ENCODE measurements at places on chromosomes 1 and 21.

DNA sequence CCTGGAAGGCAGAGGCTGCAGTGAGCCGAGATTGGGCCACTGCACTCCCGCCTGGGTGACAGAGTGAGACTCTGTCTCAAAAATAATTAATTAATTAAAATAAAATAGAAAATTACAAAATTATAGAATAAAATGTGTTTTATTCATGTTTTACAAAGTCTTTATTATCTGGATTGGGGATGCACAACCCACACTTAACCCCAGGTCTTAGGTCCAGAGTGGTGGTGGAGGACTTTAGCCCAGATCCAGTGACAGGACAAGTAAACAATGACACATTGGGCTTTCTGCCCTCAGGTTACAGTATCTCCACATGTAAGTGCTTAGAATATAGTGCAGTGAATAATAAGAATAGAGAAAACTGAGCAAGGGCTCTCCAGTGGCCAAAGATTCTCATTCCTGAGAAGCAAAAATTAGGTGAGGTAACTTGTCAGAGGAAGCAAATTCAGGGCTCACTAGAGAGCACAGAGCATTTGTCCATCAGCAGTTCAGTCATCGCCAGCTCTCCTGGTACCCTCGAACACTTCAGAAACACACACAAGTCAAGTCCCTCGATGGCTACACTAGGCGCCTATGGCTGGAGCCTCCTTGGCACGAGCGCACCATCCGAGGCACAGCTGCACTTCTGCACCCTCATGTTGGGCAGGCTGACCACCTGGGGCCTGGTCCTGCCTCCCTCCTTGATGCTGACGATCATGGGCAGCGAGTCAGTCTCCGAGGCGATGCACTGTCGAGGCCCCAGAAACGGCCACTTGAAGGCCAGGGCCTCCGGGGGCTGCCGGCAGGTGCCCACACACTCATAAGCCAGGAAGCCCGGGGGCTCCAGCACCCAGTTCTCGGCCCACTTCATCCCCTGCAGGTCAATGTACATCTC, 2.6 kb downstream of the LEFTY1 start:
- no peak for DNase-seq

DNA sequence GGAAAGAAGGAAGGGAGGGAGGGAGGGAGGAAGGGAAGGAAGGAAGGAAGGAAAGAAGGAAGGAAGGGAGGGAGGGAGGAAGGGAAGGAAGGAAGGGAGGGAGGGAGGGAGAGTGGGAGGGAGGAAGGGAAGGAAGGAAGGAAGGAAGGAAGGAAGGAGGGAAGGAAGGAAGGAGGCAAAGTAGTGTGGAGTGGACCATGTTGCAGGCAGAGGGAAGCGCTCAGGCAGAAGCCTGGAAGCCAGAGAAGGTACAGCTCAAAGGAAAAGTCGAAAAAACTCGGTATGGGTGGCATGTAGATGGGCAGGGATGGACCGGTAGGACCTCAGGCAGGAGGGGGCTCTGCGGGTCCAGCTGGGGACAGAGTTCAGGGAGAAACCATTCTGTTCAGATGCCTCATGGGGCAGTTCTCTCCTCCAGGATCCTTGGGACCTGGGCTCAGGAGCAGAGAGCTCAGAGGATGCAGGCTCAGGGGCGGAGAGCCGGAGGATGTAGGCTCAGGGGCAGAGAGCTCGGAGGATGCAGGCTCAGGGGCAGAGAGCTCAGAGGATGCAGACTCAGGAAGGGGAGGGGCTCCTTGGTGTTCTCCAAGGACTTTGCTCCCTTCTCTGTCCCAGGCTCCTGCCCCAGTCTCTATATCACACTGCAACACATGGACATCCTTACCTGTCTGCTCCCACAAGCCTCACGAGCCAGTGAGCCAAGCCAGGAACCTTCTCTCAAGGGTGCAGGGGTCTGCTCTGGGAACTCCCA, 13.6 kb upstream of the PADI3 start:
- DNase-seq = no peak

- no peak for DNase-seq
Observed at GRCh38 chr1:18693256-18694098, 62.8 kb downstream of the PAX7 start.

- DNase-seq = no peak
Observed at GRCh38 chr1:41349361-41350054, 11.7 kb upstream of the FOXO6 start.

DNA sequence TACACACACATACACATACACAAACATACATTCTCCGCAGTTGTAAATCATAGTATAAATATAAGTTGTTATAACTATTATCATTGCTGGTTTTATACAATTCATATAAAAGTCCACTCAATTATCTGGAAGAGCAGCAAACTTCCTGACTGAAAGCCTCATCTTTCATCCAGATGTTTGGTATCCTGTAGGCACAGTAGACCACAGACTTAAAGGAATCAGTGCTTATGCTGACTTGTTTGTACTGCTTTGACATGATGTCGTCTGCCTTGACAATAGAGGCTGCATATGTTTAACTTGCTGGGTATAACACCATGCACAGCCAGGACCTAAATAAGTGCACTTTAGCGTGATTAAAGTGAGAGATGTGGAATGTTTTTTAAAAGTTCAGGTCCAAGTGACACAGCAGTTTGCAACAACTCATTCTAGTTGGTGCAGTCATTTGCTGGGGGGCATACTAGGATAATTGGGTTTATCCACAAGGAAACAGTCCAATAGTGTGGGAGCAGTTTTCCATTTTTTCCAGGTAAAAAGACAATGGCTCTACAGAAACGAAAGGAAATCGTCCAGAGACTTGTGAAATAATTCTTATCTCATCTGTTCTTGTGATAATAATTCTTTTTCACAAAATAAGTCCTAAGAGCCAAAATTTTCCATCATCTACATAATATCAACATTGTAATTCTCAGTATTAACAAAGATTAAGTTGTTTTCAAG, 110.3 kb upstream of the TSPAN2 start:
- no peak for DNase-seq

DNA sequence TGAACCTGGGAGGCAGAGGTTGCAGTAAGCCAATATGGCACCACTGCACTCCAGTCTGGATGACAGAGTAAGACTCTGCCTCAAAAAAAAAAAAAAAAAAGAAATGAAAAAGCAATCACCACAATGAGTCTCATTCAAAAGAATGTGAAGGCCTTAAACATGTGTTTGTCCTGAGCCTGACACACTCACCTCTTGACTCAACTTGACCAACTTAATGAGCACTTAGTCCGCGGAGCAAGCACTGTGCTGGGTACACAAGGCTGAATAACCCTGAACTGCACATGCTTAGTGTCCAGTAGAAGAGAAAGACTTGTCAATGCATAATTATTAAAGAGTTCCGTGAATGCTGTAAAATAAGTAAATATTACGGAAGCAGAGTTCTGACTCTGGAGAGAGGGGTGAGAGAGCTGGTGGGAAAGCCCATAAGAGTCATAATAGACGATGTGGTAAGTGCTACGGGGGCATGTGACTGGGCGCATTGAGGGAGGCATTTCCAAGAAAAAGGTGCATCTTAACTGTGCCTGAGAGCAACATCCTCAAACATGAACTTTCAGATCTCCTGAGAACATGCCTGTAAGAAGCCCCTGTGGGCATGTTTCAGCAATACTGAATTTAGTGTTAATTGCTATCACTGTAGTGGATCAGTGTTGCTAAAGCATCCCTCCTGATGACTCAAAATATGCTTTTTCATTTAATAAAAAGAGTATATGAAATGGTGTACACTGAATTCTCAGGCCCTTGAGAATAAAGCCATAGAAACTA, 27.2 kb downstream of the MCOLN2 start:
- DNase-seq = no peak

GRCh38 chr1:73065339-73066041, 783.2 kb upstream of the NEGR1 start:
- DNase-seq = no peak

DNA sequence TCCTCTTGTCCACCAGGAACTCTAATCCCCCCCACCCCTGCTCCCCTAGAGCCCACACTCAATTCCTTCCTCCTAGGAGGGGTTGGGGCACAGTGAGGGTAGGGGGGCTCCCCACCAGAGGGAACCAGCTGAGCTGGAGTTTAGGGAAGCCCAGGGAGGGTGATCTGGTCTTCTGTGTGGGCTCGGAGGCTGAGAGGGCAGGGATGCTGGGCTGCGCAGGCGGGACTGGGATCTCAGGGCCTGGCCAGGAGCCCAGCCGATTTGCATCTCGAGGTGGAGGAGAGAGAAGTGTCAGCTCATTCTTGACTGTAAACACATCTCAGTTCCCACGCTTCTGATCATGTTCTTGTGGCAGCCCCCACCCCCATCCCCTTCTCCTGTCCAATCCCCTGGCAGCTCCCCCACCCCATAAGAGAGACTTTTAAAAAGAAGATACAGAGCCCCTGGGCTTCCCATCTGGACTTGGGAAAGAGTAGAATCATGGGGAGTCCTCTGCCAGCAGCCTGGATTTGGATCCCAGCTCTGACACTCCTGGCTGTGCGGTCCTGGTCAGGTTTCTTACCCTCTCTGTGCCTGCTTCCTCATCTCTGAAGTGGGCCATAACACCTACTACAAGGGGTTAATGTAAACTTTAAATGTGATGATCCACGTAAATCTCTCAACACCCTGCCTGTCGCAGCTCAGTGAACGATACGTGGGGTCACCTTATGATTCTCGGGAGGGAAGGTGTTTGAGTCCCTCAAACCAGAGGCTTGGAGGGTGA, 6.6 kb downstream of the PEAR1 start:
- DNase-seq = no peak

GRCh38 chr1:64877151-64877550, 89.2 kb downstream of the JAK1 start:
- DNase-seq = no peak
